ENCODE measurements at places on chromosomes 7 and 10.

DNA sequence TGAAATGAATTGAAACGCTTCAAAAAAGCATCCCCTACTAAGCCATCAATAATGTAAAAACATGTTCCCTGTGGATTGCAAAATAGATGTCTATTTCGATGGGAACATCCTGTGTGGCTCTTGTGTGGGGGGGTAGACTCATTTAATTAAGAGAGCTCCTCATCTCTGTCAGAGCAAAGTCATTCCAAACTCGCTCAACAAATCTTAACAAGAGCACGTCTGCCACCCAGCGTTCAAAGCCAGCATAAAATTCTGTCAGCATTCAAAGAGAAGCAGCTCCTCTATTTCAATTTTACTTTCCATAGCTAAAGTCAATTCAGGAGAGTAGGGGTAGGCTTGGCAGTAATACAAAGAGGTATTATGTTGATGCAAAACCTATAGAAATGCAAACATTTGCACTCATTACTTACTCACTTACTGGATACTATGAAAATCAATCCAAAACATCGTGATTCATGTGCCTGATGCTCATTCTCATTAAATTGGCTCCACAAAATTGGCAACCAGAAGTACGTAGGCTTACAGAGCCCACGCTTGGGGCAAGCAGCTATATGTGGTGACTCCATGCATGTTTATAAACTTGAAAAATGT, 114.9 kb downstream of the IPMK start:
- peak; percentile 25 for DNase-seq

DNA sequence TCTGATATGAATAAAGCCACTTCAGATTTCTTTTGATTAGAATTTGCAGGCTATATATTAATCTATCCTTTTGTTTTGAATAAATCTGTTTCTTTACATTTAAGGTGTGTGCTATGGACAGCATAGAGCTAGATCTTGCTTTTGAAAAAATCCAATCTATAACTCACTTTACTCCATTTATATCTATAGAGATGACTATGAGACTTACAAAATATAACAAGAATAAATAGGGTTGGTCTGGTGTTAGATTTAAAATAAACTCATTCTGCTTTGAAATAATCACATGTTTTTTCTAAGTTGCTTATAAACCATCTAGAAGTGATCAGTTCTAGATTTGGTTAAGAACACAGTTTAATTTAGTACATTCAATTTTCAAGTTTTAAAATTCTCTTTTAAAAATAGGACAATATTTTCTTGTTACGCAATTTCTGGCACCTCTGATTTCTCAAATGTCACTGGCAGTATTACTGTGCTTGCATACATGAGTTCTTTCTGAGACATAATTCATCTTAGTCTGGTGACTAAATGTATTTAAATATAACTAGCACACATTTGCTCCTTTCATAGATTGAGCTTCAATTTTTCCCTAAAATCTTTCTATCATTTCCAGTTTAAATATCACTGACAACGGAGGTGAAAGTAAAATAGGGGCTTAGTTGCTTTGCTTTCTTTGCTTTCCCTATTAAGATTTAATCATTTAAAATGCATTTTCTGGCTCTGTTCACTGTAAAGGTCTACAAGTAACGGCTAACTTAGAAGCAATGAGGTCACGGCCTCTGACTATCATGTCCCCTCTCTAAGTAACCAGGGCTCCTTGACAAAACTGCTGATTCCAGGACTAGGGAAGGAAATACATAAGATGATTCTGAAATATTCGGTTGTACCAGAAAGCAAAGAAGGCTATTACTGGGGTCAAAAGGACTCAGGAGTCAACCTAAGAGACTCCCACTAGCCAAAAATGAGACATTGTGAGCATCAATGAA, 89.3 kb downstream of the ICA1 start:
- no peak for DNase-seq

DNA sequence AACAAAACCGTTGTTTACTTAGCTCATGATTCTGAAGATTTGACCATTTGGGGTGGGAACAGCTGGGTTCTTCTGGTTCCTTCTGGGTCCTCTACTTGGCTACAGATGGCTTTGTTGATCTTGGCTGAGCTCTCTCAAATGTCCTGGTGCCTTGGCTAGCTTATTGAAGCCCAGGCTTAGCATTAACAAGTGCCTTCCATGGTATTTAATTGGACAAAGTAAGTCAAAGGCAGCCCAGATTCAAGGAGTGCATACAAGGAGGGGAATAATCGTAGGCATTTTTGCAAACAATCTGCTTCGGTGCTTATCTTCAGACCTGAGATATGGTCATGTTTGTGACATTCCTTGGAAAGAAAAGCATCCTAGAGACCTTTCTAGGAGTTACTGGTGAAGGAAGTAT, 81.4 kb downstream of the ADCYAP1R1 start:
- no peak for DNase-seq

DNA sequence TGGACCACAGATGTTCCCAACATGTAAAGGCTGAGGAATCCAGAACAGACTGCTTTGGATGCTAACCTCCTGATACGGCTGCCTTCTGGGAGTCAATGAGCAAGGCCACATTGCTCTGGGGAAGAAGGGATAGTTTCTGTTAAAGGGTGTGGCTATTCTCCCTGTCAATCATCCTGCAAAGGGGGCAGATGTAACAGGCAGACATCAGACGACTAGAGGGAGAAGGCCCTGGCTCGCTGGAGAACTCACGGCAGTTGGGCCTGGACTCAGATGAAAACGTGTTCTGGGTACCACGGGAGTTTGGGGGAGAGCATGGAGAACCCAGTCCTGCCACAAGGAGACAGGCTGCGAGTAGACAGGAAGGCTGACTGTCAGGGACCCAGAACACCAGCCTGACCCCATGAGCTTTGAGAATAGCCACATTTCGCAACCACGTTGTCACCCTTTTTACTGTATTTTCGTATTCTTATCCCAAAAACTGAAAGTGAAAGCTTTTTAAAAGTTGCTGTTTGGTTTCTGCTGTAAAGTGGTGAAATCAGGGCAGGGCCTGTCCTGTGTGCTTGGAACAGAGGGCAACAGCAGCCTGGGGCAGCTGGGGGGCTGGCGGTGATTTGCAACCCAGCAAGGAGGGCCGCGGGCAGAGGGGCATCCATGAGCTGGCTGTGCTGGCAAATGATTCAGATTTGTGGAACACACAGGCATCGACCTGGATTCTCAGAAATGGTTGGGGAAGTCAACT, 95.3 kb downstream of the MYOF start:
- DNase-seq: peak; percentile 8

GRCh38 chr10:89632824-89633223, 12.2 kb downstream of the PANK1 start:
- no peak for DNase-seq

DNA sequence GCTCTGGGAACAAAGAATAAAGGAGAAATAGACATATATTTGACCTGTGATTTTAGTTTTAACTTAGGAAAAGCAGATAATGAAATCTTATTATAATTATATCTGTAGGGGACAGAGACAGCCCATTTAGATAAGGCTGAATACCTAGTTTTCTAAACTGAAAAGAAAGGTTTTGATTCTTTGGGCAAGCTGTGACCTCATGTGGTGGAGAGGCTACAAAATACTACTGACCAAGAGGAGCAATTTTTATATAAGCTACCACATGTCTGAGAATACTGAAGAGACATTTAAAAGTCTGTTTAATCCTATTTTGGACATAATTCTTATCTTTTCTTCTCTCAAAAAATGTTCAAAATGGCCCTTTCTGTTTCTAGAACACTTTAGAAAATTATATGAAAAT, 271.0 kb downstream of the MTERF1 start:
- no peak for DNase-seq

DNA sequence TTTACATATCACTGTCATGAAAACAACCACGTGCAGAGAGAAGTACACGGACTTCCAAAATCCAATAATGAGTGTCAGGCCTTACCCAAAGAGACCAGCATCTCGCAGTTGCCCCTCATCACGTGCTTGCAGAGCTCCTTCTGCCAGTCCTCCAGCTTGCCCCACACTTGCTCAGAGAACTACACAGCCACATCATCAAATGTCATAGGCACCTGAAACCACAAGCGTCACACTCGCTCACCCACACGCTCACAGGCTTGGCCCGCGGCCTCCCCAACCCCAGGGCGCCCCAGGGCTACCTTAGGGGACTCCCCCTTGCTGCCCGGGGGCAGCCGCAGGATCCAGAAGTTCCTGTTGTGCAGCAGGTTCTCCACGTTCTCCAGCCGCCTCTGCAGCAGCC, 123.4 kb upstream of the ZNF746 start:
- DNase-seq: peak; percentile 65

GRCh38 chr7:20650782-20651181, 35.3 kb downstream of the ABCB5 start:
- DNase-seq: no peak

- no peak for DNase-seq
Measured at GRCh38 chr7:7576344-7576743, 9.7 kb downstream of the MIOS start.

- DNase-seq: no peak
Measured at GRCh38 chr10:70007116-70007820, 45.4 kb upstream of the MACROH2A2 start.

- peak; percentile 40 for DNase-seq
Measured at GRCh38 chr7:154928136-154929005, 74.6 kb downstream of the PAXIP1 start.

GRCh38 chr7:16293669-16294425, 127.5 kb downstream of the CRPPA start:
- DNase-seq: no peak

GRCh38 chr7:111076205-111076604, 14.7 kb upstream of the LRRN3 start:
- peak; percentile 15 for DNase-seq

GRCh38 chr7:142774826-142775225, 4.1 kb downstream of the PRSS2 start:
- DNase-seq: no peak

- DNase-seq: peak; percentile 13
Measured at GRCh38 chr10:44386546-44387052, 1.7 kb upstream of the CXCL12 start.

DNA sequence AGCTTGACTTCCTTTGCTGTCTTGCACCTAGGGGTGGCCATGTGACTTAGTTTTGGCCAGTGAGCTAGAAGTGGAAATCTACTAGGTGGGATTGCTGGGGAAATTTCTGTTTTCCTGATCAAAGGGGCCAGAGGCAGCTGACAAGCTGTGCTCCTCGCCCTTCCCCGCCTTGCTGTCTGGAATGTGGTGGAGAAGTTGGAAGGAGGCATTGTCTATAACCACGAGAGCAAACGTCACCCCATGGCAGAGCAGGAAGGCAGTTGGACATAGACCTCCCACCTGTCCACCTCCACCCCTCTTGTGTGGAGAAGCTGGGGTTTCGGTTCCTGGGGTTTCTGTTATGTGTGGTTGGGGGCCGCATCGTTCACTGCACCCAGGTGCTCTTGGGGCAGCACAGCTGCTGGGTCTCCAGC, 7.3 kb downstream of the SFRP5 start:
- DNase-seq: no peak

GRCh38 chr10:129972145-129972965, 8.3 kb upstream of the EBF3 start:
- DNase-seq: no peak

GRCh38 chr7:69276011-69276729, 322.1 kb upstream of the AUTS2 start:
- DNase-seq: no peak

DNA sequence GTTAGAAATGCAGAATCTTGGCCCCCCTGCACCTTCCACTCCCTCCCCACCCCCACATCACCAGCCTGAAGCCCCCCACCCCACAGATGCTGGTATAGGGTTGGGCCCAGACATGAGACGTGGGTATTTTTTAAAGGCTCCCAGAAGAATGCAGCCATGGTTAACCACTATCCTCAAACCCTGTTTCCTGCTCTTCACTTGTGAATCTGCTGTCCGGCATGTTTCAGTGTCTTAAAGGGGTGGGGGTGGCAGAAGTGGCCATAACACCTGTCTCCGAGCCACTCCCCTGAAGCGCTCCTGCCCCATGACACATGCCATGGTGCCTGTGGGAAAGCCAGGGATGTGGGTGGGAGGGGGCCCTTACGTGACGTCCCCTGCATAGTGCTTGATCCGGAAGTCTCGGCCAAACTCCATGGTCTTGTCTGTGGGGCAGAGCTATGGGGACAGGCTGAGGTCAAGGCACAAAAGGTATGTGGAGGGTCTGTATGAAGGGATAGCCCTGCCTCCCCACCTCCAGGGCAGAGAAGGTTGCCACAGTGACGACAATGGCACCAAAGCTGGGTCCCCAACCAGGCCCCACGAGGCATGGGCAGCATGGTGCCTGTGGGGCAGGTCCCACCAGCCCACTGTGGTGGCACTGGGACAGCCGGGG, 9.6 kb downstream of the MYO1G start:
- DNase-seq: no peak

DNA sequence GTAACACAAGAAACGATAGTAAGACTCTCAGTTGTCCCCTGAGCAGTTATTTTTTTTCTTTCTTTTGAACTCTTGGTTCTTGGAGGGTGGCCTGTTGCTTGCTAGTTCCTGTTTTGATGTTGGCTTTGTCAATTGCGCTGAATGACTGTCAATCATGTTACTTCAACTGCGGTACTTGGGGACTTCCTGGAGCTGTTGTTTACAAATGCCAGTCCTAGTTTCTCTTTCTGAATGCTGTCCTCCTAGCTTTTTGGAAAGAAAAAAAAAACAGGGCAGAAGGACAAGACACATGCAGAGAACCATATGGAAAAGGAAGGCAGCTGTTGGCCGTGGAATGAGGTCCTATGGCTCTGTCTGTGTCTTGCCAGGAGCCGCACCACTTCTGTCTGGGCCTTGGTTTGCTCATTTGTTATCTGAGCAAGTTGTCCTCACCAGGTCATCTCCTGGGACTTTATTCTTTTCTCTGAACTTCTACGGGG, 7.0 kb upstream of the PDCD4 start:
- peak; percentile 42 for DNase-seq

All from activated naive CD4-positive, alpha-beta T cell treated with Interleukin-2 at 50 U/mL for 16 hours (primary cell).